ENCODE measurements at places on chromosomes 12 and 14.

DNA sequence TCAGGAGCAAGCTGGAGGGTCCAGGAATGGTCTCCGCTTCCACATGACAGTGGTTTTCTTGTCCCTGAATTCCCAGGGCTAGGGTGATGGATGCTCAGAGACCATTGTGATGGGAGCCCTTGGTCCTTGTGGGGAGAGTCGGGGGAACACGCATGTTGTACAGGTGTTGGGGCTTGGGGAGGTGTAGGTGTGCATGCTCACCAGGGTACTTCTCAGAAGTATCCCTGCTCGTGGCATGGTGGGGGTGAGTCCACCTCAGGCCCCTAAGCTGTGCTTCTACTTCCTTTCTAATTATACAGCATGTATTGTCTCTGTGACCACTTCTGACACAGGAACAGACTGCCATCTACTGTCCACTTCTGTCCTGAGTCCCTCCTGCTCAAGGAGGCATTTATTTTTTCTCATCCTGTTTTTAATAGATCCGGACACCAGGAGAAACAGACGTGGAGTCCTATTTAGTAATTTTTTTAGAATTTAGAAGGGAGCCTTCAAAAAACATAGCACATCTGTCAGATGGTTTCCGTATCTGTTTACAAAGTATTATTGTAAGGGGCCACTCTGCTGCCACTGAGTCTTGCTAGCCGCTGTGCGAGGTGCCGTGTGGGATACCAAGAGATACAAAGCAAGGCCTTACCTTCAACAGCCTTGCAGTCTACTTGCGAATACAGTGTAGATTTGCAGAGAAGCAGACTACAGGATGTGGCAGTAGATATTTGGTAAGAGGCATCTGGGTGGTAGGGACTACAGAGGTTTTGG is 10.5 kb downstream of the NTF3 start:
- peak; percentile 71 for DNase-seq

DNA sequence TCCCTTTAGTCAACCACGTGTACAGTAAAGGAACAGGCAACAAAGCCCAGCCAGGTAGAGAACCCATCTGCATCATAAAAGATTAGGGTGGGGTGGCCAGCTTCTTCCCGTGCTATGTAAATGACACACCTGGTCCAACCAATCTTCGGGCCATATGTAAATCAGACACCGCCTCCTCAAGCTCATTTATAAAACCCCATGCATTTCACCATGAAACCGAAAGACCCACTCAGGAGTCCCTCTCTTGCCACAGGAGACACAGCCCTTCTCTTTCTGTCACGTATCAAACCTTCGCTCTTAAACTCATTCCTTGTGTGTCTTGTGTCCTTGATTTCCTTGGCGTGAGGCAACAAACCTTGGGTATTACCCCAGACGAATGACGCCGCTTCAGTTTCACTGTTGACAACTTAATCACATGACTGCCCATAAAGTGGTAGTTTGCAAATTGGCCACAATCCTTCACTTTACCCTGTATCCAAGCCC is 59.8 kb upstream of the TBPL2 start:
- DNase-seq, result no peak

DNA sequence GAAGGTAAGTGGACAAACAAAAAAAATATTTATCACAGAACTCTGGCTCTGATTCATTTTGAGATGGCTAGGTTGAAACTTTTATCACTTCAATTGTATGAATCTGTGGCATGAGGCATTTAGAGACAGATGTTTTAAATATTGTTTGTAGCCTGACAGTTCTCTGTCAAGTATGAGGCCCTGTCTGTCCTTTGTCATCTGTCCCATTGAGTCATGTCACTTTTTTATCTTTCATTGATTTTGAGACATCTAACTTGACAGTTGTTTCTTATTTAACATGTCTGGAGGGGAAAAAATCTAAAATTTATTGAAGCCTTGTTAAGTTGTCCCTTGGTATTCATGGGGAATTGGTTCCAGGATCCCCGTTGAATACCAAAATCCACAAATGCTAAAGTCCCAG is 829.5 kb downstream of the FSCB start:
- DNase-seq, result no peak

- DNase-seq, result no peak
These were observed 407.4 kb upstream of the PRICKLE1 start for GRCh38 chr12:42996869-42997431.

- peak; percentile 87 for DNase-seq
These were observed 1.1 kb upstream of the NFATC4 start for GRCh38 chr14:24366721-24367513.

GRCh38 chr14:58690801-58691516 is 53.2 kb downstream of the DACT1 start:
- DNase-seq, result no peak

- no peak for DNase-seq
These were observed 9.0 kb upstream of the PCNX1 start for GRCh38 chr14:70898111-70898745.

- DNase-seq, result no peak
These were observed 65.4 kb downstream of the PHETA1 start for GRCh38 chr12:111303531-111303930.

DNA sequence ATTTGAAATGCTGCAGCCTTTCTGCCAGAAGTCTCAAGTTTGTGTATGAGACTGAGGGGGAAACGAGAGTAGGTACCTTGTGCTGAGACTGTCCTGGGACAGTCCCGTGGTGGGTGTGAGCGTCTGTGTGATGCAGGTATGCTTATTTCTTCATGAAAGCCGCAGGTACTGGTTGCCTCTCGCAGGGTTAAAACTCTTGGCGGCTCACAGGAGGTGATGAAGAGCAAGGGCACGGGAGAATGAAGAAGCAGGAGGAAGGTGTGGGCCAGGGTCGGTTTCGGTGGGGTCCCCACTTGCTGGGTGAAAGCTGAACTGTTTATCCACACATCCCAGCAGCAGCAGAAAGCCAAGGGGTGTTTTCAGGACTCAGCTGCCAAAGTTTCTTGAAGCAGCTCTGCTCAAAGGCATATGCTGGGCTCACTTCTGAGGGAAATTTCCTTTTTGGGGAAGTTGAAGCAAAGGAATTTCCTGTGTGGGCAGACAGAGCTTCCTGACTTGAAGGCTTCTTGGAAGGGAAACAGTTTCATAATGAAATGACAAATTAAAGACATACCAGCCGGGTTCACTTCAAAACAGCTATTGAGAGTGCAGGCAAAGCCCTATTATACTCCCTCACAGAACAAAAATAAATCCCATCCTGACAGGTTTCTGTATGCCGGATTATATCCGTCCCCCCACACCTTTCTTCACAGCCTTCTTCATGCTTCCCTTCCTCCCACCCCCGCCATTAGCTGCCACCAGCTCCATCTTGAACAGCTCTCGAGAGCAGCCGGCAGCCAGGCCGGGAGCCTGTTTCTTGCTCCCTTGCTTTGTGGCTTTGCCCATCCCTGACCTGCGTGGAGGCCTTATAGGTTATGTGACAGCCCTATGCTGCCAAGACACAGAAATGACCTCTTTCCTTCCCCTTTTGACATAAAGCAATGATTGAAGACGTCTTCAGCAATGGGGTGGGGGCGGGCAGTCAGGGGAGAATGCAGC is 116.6 kb downstream of the ETV6 start:
- DNase-seq, result peak; percentile 80

- no peak for DNase-seq
These were observed 13.5 kb downstream of the AMDHD1 start for GRCh38 chr12:95956557-95957145.

DNA sequence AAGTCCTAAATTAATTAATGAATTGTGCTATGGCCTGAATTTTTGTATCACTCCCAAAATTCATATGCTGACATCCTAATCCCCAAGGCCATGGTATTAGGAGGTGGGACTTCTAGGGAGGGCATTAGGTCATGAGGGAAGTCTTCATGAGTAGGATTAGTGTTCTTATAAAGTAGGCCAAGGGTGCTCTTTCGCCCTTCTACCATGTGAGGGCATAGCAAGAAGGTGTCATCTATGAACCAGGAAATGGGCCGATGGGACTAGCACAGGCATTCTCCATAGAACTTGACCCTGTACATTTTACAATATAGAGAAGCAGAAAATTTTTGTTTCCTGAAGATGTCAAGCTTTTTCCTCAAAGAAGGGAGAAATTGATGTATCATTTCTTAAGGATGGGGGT is 12.5 kb downstream of the SYT10 start:
- peak; percentile 45 for DNase-seq

DNA sequence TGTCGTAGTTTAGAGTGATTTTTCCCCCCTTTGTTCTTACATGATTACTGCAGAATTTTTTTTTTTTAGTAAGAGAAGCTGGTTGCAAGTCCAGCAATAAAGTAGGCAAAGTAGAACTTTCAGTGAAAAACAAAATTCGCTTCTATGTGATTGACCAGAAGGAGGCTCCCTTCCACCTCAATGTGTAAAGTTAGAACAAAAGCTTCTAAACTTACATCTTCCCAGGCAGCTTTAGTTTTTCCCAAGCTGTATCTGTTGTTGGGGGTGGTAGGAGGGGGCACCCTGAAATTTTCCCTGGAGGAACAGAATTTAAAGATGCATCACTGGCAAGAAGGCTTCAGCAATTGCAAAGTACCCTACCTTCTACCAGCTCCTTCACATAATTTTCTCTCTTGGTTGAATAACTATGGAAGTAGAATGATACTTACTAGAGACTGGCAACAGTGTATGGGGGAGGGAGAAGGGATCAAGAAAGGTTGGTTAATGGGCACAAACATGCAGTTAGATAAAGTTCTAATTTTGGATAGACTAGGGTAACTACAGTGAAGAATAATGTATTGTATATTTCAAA is 87.3 kb upstream of the E2F7 start:
- peak; percentile 38 for DNase-seq

- peak; percentile 93 for DNase-seq
These were observed 634 bp upstream of the TMEM63C start for GRCh38 chr14:77180726-77181602.

GRCh38 chr14:31992011-31992447 is 85.1 kb upstream of the ARHGAP5 start:
- no peak for DNase-seq

DNA sequence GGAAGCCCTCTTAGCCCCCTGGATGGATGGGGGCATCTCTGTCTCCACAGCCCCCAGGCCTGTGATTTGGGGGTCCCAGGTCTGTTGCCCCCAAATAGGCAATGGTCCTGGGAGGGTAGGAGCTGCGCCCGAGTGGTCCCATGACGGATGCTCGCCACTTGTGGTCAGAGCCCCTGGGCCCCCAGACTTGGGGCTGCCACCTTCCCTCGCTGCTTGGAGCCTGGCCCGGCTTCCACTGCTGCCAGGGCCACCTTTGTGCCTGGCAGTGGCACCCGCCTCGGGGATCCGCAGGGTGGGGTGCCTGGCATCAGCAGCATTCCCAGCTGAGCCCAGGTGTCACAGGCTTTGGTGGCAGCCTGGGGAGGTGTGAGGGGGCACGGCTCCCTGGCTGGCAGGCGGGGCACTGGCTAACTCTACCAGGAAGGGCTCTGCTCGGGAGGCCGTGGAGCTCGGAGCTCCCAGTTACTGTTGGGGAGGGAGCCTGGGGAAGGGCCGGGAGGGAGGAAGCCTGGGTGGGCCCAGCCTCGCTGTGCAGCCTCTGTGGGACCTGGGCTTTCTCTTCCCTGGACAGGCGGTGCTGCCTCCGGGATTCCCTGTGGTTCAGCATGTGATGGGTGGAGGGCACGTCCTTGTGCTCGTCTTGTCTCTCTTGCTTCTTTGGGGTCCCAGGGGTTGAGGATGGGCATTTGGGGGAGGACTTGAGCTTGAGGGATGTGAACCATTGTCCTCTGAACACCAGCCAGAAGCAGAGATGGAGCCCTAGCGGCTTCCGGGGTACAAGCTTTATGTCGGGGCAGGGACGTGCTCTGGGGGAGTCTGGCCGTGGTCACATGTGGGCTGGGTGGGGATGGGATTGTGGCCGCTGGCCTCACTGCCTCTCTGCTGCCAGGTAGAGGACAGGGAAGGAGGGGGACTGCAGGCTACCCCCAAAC is 5.4 kb downstream of the KIF26A start:
- DNase-seq, result no peak

GRCh38 chr14:94098326-94098992 is 12.1 kb upstream of the IFI27 start:
- DNase-seq, result no peak

GRCh38 chr14:52015411-52016030 is 26.2 kb downstream of the RTRAF start:
- DNase-seq, result peak; percentile 64

DNA sequence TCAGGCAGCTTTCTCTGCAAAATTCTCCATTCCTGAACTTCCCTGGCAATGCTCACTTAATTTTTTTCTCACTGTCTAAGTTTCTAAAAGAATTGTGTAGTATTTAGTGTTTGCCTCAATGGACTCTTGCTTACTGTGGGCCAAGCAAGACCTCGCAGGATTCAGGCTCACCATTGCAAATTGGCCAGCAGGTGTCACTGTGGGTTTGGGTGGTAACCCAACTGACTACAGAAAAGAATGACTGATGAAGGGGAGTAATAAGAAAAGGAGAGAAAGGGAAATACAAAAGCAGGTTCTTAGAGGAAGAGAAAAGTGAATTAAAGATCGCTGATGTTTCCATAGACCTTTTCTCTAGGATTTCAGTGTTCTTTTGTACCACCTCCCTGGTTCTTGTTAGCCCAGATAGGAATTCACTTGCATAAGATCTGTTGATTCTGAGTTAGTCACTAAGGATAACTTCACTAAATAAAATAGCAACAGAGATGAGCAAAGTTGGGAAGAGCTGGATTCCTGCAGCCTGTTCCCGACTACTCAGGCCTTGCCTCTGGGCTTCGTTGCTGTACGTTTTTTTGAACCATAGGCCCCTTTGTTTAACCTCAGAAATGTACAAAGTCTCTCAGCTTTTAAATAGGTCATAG is 386.5 kb upstream of the DDHD1 start:
- peak; percentile 77 for DNase-seq

- no peak for DNase-seq
These were observed 48.2 kb upstream of the EEA1 start for GRCh38 chr12:92977326-92977725.

- DNase-seq, result no peak
These were observed 141.1 kb downstream of the PIWIL1 start for GRCh38 chr12:130478786-130479185.

GRCh38 chr12:16036073-16036472 is 124.9 kb downstream of the DERA start:
- no peak for DNase-seq

DNA sequence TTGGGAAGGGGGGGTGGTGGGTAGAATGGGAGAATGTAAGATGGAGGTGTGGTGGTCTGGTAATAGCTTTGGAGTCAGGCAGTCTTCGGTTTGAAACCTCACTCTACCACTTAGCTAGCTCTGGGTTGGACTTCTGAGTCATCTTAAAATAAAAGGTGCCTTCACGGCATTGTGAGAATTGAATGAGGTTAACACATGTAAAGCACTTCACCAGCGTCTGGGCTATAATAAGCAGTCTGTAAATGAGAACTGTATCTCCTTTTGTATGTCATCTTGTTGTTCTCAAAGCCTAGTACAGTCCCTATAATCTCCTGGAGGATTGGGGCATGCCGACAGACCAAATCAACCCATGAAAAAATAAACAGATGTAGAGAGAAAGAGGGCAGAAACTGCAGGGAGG is 11.2 kb downstream of the C2CD5 start:
- DNase-seq, result no peak

All from hematopoietic multipotent progenitor cell treated with erythropoietin and hydrocortisone succinate and interleukin-3 and kit ligand, for 4 days (in vitro differentiated cells).